Upper lobe of left lung (tissue), 6 donors: ENCODE measurements at places on chromosomes 2 and 18. TPM values are rescaled to one million over a fixed set of nuclear protein-coding genes. Genes with fewer than 3 reads are reported as not detected.

GRCh38 chr2:212665948-212666347 is 127.3 kb upstream of the ERBB4 start:
- no peaks in the 10 kb centered on the region for H3K36me3 ChIP-seq
- no peaks in the 10 kb centered on the region for H3K4me1 ChIP-seq
- no peaks in the 10 kb centered on the region for H3K27me3 ChIP-seq
- H3K4me3 ChIP-seq: no peak overlapping the region
- no peak for DNase-seq

DNA sequence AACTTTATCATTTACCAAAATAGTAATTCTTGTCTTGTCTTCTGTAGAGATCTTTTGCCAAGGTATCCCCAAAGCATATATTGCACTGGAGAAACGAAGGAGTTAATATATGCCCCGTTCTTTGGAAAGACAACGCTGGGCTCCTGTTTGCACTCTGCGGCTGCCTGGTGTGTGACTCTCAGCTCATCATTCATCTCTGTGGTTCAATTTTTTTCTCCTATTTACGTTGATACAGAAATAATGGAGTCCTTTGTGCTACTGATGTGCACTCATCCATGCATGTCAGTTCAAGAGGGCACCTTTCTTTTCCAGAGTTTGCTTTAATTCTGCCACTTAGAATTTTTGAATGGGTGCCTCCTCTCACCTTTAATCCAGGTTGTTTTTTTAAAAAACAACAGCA is 655.5 kb downstream of the DCDC2C start:
- no peaks in the 10 kb centered on the region for H3K4me1 ChIP-seq
- DNase-seq: no peak
- no peaks in the 10 kb centered on the region for H3K36me3 ChIP-seq
- H3K27me3 ChIP-seq: no peaks in the 10 kb centered on the region

DNA sequence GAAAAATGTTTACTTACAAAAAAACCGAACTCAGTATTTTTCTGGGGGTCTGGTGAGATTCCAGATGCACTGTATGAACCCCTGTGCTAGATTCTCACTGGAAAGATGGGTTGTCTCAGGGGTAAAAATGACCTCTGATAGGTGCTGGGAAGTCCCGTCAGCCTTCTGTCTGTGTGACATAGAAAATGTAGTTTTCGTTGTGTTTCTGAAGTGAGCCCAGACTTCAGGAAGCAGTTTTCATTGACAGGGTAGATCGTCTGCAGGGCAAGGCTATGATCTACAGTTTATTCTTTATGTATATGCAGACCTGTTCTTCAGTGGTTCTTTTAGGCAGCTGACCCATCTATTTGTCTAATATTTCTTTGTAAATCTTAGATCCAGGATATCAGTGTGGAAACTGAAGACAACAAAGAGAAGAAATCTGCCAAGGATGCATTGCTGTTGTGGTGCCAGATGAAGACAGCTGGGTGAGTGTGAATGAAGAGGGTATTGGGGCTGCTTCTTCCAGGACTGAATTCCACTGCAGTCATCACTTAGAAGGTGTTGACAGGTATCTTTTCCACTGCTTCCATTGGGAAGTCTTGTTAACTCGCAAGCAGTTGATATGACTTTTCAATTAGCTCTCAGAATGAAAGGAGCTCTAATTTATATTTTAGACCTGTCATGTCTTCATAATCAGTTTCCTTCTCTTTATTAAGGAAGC is 107.5 kb upstream of the EML6 start:
- no peak overlapping the region for H3K4me3 ChIP-seq
- DNase-seq: no peak
- peaks cover 54% of the 10 kb centered on the region for H3K4me1 ChIP-seq
- H3K36me3 ChIP-seq: peaks cover 72% of the 10 kb centered on the region

DNA sequence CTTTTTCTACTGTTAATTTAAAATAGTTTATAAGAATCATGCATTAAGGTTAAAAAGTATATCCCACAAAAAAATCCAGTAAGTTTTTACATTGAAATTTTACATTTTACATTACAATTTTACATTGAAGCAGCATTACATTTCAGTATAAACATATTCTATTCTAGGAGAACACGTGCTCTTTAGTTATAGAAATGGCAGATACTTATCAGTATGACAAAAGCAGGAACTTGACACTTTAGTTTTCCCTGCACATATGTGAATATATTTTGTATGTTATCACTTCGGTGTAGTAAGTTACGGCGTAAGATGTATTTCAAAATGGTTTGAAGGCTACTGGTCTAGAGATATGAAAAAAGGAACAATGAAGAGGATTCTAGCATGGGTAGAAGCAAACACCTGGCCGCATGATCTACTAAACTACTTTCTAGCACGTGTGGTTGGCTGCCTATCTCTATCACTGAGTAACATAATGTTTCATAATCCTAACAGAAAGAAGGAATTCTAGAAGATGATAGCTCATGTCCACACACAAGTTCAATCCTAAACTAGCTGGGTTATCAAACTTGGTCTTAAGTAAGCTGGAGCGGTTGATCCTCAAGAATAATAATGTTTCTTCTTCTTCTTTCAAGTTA is 5.4 kb downstream of the IMMT start:
- no peak overlapping the region for H3K27ac ChIP-seq
- H3K4me3 ChIP-seq: no peak overlapping the region
- no peaks in the 10 kb centered on the region for H3K36me3 ChIP-seq
- H3K27me3 ChIP-seq: no peaks in the 10 kb centered on the region

Gene CERKL
- total RNA-seq: 23.1 TPM

GRCh38 chr2:65377556-65378192 is 54.7 kb downstream of the SPRED2 start:
- no peaks in the 10 kb centered on the region for H3K36me3 ChIP-seq
- no peaks in the 10 kb centered on the region for H3K27me3 ChIP-seq
- peak overlapping the region; percentile 37 for H3K27ac ChIP-seq
- no peak overlapping the region for H3K4me3 ChIP-seq
- peaks cover 37% of the 10 kb centered on the region for H3K4me1 ChIP-seq
- peak; percentile 60 for DNase-seq

Gene STARD6
- not detected for total RNA-seq

Gene ADI1
- total RNA-seq: 85.4 TPM

Gene DNAJC5G
- not detected for total RNA-seq
